ENCODE measurements at places on chromosomes 2 and 18. TPM values are rescaled to one million over a fixed set of nuclear protein-coding genes. Genes with fewer than 3 reads are reported as not detected.

Gene GREB1
- polyA plus RNA-seq, result 1.1 TPM

Gene GKN1
- 0.90 TPM for polyA plus RNA-seq

Gene PLCD4
- 1.7 TPM for polyA plus RNA-seq

Gene EEF1B2
- 1,005 TPM for polyA plus RNA-seq

Gene L3MBTL4
- polyA plus RNA-seq, result 0.03 TPM

Gene ANKRD30BL
- polyA plus RNA-seq, result not detected

Gene ACVR1C
- polyA plus RNA-seq, result not detected

Gene GREB1L
- polyA plus RNA-seq, result 1.1 TPM

Gene GAREM1
- polyA plus RNA-seq, result 1.0 TPM

Gene STAM2
- 13.3 TPM for polyA plus RNA-seq

Gene SLC30A3
- polyA plus RNA-seq, result 1.7 TPM

Gene C2orf15
- polyA plus RNA-seq, result 1.3 TPM

Gene ACKR3
- 25.4 TPM for polyA plus RNA-seq

Gene MMADHC
- 107 TPM for polyA plus RNA-seq

Gene CENPA
- 43.7 TPM for polyA plus RNA-seq

Gene RGPD6
- polyA plus RNA-seq, result 5.6 TPM

Gene SLC9A2
- polyA plus RNA-seq, result 3.0 TPM

Gene MEP1B
- not detected for polyA plus RNA-seq
